ENCODE measurements at places on chromosomes 3 and 15.
A peak's percentile ranks its signal among the peaks of the same experiment; 100 is the strongest.

DNA sequence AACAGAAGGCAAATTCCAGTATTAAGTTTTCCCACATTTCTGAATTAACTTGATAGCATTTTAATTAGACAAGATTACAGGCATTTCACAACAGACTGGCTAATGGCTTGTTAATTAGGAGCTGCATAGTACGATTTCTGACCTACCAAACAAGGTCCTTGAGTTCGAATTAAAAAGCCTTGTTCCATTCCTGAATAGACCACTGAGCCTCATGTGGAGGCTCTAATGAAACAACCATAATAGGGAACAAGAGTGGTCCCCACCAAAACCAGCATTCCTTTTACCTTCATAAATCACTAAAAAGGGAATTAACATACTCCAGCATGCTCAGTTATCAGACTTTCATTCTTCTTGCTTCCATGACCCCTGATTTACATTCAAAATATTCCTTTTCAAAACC is 66.4 kb downstream of the PRTG start:
- no peak for DNase-seq

- DNase-seq: no peak
Measured at GRCh38 chr3:12187448-12188327, 29.0 kb upstream of the TIMP4 start.

GRCh38 chr15:25795712-25796111 is 67.4 kb downstream of the ATP10A start:
- no peak for DNase-seq

DNA sequence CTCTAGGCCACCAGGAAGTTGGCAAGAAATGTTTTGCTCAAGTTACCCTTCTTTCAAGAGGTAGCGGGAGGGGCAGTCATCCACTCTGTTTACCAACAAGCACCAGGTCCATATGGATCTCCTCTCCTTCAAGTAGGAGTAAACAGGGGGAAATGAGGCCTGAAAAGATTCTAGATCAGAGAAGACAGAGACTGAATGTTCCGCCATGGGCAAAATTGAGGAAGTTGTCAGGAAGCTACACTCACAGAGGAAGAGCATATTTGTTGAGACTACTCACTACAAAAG is 81.6 kb downstream of the KLF15 start:
- DNase-seq: no peak

DNA sequence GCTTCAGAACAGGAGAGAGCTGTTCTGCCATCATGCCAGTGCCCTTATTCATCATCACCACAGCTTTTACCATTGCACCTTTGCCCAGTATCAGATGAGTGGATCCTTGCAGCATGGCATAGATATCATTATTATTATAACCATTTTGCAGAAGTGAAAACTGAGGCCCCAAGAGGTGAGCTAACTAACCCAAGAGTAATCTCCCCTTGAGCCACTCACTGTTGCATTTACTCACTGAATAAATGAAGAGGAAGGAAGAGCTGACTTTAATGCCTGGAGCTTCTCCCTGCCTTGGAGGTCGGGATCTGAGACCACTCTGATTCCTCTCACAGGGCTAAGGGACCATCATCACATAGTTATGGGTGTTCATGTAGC is 32.0 kb downstream of the HRH1 start:
- DNase-seq: no peak

DNA sequence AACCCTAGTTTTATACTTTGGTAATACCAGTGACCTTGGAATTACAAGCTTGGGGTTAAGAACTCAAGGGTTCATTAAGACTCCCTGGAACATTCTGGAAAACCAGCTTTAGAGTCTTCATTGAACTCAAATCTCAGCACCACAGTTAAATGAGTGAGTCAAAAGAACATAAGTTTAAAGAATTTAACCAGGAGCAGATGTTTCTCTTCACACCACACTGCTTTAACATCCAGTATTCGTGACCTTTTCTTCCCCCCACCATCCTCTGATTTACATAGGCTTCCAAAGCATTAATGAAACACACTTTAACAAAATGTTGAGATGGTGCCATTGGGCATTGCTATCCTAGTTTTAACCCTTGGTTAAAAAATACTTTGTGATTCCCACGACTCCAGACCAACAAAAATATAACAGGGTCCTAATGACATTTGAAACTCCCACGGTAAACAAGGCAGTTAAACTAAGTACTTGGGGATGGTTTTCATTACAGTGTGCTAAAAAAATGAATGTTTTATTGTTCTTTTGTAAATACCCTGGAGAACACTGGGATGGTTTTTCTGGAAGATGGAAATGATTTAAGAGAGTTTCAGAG is 123.9 kb downstream of the OXNAD1 start:
- DNase-seq: no peak

GRCh38 chr3:126081618-126082361 is 2.1 kb downstream of the SLC41A3 start:
- no peak for DNase-seq

GRCh38 chr3:34783876-34784275 is 855.4 kb upstream of the ARPP21 start:
- DNase-seq: no peak

DNA sequence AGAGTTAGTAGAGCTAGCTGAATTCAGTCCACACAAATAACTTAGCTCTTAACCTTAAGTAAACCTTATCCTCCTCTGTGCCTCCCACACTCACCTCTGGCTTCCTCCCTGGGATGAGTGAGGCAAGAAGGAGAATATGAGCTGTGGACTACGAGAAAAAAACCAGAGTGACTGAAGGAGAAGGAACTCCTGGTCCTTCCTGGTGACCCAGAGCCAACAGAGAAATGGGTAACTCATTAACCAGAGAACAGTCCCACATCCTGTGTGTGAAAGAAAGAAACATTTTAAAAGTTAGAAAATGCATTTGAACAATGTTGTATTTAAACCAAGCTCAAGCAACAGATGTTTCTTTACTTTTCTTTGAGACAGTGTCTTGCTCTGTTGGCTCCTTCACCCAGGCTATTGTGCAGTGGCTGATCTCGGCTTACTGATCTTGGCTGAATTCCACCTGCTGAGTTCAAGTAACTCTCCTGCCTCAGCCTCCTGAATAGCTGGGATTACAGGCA is 27.5 kb upstream of the FAM81A start:
- DNase-seq: no peak

DNA sequence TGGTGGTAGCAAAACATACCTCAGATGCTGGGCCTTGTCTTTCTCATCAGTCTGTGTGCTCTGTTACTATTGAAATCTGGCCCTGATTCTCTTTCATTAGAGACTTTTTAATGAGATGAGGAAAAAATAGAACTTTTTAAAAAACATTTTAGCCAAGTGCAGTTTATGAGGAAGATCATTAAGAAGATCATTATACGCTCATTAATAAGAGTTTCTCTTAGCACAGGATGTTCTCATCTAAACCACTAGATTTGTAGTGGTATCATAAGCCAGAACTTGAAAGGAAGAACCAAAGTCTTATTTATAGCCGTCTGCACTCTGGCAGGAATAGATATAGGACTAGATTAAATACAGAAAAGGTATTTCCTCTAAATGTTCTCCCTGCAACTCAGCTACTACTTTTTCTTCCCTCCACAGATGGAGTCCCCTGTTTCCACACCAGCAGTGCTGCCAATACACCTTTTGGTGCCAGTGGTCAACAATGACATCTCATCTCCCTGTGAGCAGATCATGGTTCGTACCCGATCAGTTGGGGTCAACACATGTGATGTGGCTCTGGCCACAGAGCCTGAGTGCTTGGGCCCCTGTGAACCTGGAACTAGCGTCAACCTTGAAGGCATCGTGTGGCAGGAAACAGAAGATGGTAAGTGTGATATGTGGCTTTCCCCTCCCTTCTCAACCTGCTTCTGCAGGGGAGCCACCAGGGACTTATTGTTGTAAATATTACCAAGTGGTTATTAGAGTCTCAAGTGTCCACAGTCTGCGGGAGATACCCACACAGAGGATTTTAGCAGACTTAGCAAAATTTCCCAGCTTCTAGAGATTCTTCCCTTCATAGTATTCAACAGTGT is 152.8 kb downstream of the RBPMS2 start:
- no peak for DNase-seq

GRCh38 chr3:114364806-114365654 is 71.2 kb downstream of the TIGIT start:
- DNase-seq: no peak

DNA sequence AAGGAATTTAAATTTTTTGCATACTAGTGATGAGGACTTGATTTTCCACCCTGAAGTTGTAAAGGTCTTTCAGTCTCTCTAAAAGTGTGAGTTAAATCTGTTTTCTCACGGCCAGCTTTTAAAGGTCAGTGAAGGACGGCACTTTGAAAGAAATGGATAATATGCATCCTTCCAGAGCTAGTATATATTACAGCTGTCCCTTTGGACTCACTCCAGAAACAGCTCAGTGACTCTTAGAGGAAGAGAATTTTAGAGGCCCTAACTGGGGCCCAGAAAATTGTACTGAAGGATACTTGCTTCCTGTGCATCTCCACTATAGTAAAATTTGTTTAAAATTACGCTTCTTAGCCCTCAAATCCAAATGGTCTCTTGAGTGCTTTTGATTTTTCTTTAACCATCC is 41.6 kb downstream of the PIK3CA start:
- DNase-seq: peak; percentile 29

GRCh38 chr3:136366289-136366688 is 116.1 kb downstream of the PCCB start:
- DNase-seq: peak; percentile 26

DNA sequence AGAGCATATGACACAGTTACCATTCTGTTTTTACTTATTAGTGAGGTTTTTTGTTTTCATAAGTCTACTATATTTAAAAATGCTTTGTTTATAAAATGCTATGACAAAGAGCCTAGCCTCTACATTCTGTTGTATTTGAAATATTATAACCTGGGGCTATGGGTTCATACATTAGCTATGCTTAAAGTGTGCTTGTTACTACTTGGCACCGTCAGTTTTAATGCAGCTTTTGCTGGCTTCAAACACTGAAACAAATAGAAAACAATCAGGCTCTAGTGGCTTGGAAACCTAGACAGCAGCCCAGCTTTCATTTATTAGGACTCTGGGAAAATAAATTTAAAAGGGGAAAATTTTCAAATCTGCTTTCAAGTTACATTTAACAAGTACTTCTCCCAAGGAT is 635.9 kb downstream of the CADM2 start:
- DNase-seq: no peak

- no peak for DNase-seq
Measured at GRCh38 chr3:27208961-27209616, 160.1 kb downstream of the NEK10 start.
